GM06990 (cell line): ENCODE measurements at places on chromosomes 5 and 9.

DNA sequence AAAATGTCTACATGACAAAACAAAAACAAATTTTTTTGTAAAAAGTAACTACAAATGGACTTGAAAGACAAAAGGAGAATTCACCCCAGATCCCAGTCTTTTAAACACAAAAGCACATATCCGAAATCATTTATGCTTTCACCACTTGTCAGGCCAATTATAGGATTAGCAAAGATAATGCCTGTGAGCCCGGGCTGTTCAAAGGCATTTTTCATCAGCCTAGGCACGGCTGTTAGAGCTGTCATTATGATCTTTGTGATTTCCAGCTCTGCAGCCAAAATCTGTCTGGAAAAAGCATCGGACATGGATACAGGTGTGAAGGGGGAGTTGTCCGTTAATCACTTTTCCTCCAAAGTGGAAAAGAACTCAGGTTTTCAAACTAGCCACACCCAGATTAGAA, 23.6 kb upstream of the RAB14 start:
- no peak for DNase-seq

DNA sequence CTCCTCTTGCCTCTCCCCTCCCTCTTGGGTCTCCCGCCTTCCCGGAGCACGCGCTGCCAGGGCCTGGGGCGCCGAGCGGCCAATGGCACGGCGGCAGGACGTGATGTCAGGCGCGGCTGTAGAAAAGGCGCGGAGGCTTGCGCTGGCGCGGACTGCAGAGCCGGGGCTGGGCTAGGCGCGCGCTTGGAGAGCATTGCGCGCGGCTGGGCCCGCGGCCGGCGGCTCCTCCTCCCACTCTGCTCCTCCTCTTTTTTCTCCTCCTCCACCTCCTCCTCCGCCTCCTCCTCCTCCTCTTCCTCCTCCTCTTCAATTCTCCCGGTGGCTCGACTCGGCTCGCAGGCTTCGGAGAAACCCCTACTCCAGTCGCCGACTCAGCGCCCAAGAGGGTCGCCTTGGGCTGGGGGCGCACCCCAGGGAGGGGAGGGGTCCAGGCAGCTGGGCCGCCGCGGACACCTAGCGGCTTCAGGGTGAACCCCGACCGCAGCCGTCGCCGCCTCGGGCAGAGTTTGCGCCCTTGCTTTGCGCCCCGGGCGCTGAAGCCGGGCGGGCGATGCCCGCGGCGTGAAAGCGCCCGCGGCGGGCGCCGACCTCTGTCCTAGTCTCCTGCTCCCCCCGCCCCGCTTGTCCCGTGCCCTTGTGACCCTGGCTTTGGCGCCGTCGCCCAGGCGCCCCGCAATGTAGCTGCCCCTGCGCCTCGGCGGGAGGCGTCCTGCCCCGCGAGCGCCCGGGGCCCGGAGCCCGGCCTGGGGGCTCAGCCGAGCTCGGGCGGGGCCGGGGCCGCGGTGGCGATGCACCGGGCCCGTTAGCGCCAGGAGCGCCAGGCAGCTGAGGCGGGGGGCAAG, at the start of gene LHX2:
Gene LHX2, plus strand, starts transcription at position 309 of the 842 bp plus-strand sequence. CDS start 581 bp downstream, outside the sequence.
- peak; percentile 91 for DNase-seq

DNA sequence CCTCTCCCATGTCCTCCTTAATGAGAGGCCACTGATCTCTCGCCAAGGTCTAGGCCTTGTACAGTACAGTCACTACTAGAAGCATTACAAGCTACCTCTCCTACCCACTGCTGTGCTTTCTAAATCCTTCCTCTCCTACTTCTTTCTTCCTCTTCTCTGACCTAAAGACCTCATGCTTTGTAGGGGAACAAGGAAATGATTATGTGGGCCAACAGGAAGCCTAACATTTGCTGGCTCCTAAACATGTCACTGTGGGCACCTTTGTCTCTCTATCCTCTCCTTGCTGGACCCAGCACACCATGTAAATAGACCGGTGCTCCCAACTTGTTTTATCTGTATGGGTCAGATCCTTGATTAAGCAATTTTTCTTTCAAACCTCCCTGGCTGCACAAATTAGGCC, 16.7 kb downstream of the SLC28A3 start:
- DNase-seq = no peak

DNA sequence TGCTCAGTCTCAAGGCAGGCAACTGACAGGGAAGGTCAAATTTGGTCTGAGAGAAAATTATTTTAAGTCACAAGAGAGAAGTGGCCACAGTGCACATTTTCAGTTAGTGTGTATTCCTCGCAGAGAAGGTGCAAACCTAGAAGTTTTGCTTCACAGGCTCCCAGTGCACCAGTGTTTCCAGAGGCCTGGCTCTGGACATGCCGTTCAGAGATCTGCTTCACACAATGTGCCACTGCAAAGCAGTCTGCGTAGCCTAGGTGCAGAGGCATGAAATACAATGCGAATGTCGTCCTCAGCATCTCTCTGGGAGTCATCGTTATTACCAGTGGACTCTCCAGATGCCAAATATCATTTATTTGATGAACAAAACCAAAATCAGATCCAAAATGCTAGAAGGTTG, 147.8 kb downstream of the MAPKAP1 start:
- DNase-seq = no peak

- DNase-seq = no peak
Observed at GRCh38 chr5:55923177-55923771, 71.5 kb downstream of the IL6ST start.

- no peak for DNase-seq
Observed at GRCh38 chr9:135811801-135812200, 95.5 kb downstream of the CAMSAP1 start.

GRCh38 chr5:2200261-2200950, 317.7 kb upstream of the IRX4 start:
- DNase-seq = no peak

DNA sequence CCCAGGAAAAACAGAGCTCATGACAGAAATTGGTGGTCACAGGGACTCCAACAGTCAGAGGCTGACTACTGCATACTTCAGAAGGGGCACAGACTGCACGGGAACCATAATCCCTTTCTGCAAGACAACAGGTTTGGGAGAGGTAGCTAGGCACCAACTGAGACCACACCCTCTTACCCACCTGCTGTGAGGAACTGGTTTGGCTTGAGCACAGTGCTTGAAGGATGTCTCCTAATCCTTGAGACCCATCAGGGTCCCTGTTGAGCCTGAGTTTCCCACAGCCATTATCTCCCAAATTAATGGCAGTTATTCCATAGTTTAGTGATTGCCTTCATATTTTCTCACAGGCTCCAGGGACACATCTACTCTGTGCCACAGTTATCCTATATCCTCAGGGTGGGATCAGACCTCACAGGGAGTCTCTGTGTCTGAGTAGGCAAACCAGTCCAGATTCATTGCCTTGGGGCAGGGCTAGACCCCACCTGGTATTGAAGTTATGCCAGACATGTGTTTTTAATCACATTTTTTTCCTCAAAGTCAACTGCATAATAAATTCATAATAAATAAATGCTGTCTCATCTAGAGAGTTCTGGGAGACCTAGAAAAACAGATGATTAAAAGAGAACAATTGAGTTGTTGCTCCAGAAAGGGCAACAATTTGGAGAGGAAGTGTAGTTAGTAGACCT, 9.3 kb upstream of the CAST start:
- no peak for DNase-seq

DNA sequence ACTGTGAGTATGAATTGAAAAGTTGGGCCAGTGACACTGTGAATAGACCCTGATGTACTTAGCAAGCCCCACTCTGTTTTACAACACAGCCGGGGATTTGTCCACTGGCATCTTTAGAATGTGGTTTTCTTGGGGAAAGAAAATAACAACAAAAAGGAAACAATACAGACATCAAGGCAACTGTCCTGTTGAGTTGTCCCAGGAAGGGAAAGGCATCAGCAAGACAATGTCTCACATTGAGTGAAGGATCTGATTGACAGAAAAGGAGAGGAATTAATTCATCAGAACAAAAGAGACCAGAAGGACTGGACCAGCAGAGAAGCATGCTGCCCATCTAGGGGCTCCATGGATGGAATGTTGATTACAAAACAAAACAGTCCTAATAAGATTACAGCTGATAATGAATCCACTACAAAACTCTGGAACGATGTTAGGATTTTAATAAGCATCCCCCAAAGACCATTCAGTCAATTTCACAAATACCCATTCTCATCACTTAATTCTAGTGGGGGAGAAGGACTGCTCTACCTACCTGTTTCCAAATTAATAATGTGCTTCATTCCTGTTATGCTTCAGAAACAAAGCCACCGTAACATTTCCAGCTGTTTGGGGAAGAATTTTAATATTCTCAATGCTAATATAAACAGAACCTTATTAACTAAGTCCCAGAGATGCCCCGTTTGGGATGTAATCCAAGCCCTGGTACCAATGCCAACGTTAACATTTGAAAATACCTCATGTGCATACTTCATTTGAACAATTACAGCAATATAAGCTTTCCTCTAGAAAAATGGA, 298.0 kb downstream of the SPOCK1 start:
- DNase-seq = no peak

DNA sequence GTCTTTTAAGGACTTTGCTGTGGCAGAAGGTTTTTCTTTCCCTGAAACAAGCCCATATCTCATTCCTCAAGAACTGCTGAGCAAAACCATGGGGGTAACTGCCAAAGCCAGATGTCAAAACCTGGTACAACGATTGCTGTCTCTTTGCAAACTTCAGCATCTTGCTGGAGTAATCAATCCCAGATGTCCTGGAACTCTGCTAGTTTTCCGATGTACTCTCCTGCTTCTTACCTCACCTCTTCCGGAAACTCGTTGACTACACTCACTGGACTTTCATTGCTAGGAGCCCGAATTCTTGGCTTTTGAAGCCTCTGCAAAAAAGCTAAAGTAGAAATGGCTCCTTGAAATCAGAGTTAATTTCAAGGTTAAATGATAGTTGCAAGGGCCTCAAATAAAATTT, 23.3 kb downstream of the RAD1 start:
- no peak for DNase-seq

DNA sequence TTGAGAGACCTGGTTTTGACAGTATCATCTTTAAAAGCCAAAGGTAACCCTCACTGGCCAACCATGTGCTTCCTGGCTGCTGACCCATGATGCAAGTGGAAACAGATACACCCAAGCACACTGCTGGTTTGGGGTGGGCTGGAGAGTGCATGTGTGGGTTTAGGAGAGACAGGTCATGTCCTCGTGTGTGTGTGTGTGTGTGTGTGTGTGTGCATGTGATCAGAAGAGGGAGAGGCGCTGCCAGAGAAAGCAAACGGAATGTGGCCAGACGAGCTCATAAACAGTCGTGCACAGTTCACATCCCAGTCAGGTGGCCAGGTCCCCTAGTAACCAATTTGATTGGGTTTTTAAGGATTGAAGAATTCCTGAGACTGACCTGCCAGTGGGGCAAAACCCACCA, 112.8 kb upstream of the ICE1 start:
- DNase-seq = no peak

- DNase-seq = no peak
Observed at GRCh38 chr9:99241106-99241505, 19.0 kb downstream of the SEC61B start.

- no peak for DNase-seq
Observed at GRCh38 chr5:7467179-7467578, 71.2 kb downstream of the ADCY2 start.

- no peak for DNase-seq
Observed at GRCh38 chr9:95264954-95265615, 52.4 kb downstream of the FANCC start.

GRCh38 chr5:154190595-154191304, at the start of gene GALNT10:
Gene GALNT10, plus strand, starts transcription at chr5:154190733. Its CDS starts 134 bp downstream, at chr5:154190867.
- DNase-seq = peak; percentile 83

- DNase-seq = no peak
Observed at GRCh38 chr9:137054932-137055384, 1.1 kb upstream of the ENTPD2 start.

DNA sequence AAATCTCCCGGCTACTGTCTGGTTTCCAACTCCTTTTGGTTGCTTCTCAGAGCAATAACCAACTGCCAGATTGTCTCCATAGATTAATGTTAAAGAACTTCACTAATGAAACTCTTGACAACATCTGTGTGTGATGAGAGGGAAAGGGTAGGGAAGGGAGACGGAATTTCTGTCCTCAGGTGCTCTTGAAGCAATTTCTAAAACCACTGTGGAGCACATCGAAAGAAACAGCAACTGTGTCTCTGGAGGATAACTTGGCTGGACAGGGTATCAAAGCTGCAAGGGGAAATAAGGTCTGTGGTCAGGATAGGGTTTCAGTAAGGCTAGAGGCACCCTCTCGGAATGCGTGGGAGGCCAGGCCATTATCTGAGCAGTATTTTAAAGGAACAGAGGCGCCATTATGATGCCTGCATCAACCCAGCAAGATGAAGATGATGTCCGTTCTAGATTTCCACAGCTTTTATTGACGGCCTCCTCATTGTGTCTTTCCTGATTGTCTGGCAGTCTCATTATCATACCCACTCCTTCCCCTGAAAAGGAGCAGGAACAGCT, 76.6 kb downstream of the RORB start:
- DNase-seq = no peak

DNA sequence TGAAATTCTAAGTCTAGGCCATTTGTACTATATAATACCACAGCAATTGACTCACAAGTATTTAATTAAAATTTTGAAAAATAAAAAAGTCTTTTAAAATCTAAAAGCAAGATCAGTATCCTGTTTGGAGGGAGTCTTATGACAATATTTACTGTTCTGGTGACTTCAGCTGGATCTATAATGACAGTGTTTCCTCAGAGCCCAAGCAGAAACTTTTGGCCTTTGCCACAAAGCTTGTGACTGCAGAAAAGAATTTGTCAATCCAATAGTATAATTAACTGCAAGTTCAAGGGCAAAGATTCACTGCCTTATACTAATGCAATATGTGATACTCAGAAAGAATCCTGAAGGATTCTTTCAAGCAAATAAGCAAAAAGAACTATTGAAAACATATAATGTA, 49.6 kb upstream of the RAPGEF6 start:
- no peak for DNase-seq

DNA sequence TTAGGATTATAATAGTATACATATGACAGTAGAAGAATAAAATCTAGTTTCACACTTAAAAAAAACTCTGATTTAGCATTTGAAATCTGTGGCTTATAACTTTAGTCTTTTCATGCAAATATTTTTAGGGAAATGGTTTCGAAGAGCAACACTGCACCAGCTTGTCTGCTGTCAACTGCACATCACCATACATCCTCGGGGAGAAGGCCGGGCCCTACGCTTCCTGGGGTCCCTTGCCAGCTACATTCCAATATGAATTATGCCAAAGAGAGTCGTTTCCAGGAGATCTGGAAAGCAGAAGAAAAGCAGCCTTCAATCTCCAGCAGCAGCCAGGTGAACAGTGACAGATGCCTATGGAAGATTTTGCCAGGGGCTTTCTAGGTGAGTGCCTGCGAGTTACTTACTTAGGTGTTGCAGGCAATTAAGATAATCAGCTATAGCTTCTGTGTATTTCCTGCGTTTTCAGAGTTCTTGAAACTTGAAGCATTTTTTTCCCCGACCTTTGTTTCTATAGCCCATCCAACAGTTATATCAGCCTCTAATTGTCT, 166.8 kb downstream of the TRPM3 start:
- no peak for DNase-seq

GRCh38 chr5:157671592-157672330, 428 bp downstream of the C5orf52 start:
- DNase-seq = no peak

- DNase-seq = no peak
Observed at GRCh38 chr5:177595026-177595585, 3.1 kb downstream of the TMED9 start.

- no peak for DNase-seq
Observed at GRCh38 chr5:24045046-24045445, 537.6 kb downstream of the PRDM9 start.
